ENCODE measurements at places on chromosomes 16 and 17.

DNA sequence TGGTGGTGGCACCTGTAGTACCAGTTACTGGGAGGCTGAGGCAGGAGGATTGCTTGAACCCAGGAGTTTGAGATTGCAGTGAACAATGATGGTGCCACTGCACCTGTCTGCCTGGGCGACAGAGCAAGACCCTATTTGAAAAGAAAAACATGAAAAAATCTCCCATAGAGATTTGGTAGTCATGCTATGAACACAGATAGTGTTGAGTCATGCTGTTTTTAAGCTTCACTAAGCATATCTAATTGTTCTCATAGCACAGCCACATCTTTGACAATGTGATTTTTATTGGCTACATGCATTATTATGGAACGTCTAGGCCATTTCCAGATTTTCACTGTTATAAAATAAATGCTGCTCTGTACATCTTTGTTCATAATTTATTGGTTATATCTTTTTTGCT is 6.0 kb downstream of the IL34 start:
- no peak for DNase-seq

- DNase-seq = no peak
These were observed 58.5 kb downstream of the TBC1D16 start for GRCh38 chr17:79977161-79977631.

DNA sequence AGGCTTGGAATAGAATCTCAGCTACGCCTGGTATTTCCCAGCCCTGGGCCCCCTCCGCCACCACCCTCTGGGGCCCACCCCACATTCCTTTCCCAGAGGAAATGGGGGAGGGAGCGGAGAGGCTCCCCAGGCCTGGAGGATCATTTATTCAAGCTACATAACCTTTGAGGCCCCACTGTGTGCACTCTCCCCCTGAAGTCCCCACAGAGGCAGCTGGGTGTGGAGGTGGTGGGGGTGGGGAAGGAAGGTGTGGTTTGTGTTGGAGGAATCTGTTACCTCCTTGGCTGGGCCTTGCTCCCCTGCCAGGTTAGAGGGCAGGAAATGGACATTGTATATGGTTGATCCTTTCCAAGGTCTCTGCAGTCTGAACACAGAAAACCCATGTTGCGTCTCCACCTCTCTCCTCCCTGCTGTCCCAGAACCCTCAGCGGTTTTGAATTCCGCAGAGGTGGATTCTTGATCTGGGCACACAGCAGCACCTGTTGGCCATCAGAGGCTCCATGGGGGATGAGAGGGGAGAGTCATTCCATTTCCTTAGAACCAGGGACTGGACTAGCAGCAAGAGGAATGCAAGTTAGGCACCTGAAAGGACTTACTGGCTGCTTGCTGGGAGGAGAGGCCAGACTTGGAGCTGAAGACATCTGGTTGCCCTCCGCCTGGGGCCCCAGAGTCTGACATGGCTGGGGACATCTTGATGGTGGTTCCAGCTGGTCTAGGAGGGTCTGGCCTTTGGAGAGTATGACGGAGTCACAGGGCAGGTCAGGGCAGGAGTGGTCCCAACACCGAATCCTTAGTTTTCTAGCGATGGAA is 23.0 kb downstream of the ARHGAP23 start:
- DNase-seq = no peak

DNA sequence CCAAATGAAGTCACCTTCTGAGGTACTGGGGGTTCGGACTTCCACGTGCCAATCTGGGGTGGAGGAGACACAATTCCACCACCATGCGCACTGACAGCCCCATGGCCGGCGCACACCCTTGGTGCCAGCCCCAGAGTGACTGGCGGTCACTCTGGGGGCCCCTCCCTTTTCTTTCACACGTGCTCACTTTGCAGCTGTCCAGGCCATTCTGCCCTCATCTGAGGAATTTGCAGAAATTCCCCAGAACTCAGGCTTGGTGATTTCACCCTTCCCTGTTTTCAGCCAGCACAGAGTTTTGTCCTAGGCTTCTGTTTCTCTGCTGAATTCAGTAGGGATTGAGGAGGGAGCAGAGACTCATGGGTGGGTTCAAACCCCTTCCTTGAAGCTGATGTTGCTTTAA is 54.8 kb downstream of the CDRT4 start:
- DNase-seq = no peak

DNA sequence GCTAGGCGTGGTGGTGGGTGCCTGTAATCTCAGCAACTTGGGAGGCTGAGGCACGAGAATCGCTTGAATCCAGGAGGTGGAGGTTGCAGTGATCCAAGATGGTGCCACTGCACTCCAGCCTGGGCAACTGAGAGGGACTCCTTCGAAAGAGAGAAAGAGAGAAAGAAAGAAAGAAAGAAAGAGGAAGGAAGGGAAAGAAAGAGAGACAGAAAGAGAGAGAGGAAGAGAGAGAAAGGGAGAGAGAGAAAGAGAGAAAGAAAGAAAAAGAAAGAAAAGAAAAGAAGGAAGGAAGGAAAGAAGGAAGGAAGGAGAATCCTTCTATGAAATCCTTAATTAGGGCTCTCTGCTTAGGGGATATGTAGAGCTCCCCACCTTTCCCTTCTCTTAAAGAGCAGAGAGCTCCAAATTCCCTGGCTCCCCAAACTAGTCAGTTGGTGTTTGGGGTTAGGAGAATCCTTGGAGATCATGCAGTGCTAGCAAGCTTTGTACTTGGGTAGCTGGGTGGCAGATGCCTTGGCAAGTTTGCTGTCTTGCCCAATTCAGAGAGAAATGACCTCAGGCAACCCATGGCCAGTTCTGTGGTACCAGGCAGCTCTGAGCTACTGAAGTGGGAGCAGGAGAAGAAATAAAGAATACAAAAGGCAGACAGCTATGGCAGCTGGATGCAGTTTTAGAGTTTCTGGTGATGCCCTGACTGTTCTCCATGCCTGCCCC is 8.9 kb upstream of the HOXB13 start:
- no peak for DNase-seq

- no peak for DNase-seq
These were observed 64.0 kb downstream of the DYNLRB2 start for GRCh38 chr16:80604600-80605355.

DNA sequence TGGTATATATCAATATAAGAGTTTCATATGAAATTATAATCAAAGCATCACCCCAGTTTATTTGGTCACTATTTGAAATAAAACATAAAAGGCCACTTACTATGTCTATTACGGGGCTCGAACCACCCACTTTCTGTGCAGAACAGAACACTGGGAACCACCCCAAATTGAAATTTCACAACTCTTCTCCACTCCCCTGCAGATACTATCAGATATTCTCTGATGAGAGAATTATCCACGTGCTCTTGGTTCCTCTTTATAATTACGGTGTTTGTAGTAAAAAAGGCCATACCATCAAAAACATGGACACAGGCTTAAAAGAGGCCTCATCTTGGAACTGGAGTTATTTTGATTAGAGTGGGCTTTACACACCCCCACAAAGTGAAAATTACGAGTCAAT is 82.8 kb downstream of the WDR59 start:
- DNase-seq = no peak

DNA sequence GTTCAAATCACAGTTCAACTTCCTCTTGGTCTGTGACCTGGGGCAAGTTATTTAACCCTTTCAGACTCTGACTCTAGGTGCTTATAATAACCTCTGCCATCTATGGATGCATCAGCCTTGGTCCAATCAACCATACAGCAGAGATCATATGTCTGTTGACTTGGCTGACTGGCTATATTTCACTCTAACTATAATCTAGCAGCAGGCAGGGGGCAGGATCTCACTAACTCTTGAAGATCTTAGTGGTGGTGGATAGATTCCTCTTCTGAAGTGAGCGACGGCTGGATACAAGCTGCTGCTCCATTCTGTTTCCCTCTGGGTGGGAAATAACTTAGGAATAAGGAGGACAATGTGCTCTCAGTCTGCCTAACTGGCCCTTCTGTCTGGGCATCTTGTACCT is 146.6 kb downstream of the SKAP1 start:
- DNase-seq = no peak

GRCh38 chr17:44360826-44361225 is 2.8 kb downstream of the FAM171A2 start:
- peak; percentile 74 for DNase-seq

Data from cerebellar cortex (tissue), 1 donor.